ENCODE measurements at places on chromosomes 5 and 9.

- DNase-seq = no peak
These were observed 53.6 kb upstream of the PHF2 start for GRCh38 chr9:93522736-93523135.

DNA sequence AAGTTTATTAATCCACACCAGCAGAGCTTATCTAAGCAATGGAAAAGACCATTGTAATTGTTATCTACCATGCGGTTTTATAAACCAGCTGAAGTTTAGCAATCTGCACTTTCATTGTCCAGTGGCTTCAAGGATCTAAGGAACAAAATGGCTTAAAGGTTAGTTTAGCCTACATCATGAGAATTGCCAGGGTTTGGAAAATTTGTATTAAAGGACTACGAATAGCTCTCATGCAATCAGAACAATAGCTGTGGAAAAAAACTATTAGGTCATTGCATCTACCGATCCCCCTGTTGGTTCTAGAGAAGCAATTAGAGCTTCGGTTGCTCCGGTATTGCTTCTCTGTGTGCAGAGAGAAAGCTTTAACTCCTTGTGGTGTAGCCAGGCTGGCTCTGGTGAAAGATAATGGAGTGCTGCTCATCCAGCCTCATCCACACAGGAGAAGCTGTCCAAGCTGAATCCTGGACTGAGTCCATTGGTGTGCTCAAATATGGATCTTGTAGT is 86.3 kb upstream of the SLC12A2 start:
- DNase-seq = no peak

DNA sequence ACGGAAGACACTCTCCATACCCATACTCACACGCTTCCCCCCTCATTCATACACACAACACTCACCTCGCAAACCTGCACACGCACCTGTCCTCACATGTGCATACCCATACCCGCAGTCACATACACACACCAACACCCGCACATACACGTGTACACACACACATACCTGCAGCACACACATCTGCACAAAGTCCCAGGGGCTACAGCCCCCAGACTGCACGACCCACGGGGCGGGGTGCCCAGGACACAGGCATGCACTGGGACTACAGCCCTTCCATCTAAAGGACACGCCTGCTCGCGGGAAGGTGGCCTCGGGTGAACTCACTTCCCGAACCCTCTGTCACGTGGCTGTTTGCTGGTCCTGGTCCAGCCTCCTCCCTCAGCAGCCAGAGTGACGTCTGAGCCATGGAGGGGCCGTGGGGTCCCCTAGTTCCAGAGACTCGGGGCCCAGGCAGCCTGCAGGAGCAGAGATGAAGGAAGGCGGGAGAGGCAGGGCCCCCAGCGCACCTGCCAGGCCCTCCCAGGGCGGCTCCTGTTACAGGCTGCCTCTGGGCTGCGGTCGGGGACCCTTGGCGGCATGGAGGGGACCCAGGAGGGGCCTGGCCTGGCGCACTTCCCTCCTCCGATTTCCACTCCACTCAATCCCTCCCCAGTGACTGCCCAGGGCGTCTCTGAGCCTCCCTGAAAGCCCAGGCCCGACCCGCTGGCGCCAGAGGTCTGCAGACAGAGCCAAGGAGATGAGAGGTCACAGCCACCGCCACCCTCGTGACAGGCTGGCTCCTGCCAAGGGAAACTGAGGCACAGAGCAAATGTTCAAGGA is 8.1 kb downstream of the SLC12A7 start:
- no peak for DNase-seq

- no peak for DNase-seq
These were observed 16.6 kb upstream of the EGFL7 start for GRCh38 chr9:136645903-136646754.

DNA sequence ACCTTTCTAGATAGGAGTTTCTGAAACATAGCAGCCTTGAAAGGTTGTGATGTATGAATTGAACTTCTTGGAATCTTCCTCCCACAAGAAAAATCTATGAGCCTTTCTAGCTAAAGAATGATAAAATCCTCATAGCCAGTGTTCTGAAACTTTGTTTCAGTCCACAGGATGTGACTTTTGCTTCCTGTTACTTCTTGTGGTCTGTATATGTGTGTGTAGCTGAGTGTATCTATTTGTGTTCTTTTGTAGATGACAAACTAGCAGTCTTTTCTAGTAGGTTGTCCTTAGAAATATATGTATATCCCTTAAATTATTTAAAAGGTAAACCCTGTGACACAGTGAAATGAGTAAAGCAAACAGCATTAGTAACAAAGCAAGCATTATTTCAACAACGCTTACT is 188.8 kb downstream of the MRPS30 start:
- no peak for DNase-seq

- DNase-seq = no peak
These were observed 15.1 kb upstream of the LURAP1L start for GRCh38 chr9:12759761-12760160.

DNA sequence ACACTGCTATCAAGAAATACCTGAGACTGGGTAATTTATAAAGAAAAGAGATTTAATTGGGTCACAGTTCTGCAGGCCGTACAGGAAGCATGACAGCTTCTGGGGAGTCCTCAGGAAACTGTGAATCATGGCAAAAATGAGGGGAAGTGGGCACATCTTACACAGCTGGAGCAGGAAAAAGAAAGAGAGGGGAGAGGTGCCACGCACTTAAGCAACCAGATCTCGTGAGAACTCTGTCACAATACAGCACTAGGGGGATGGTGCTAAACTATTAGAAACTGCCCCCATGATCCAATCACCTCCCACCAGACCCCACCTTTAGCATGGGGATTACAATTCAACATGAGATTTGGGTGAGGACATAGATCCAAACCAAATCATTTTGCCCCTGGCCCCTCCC is 105.5 kb upstream of the CPLX2 start:
- no peak for DNase-seq

- no peak for DNase-seq
These were observed 4.6 kb downstream of the ADAMTSL2 start for GRCh38 chr9:133538851-133539833.

DNA sequence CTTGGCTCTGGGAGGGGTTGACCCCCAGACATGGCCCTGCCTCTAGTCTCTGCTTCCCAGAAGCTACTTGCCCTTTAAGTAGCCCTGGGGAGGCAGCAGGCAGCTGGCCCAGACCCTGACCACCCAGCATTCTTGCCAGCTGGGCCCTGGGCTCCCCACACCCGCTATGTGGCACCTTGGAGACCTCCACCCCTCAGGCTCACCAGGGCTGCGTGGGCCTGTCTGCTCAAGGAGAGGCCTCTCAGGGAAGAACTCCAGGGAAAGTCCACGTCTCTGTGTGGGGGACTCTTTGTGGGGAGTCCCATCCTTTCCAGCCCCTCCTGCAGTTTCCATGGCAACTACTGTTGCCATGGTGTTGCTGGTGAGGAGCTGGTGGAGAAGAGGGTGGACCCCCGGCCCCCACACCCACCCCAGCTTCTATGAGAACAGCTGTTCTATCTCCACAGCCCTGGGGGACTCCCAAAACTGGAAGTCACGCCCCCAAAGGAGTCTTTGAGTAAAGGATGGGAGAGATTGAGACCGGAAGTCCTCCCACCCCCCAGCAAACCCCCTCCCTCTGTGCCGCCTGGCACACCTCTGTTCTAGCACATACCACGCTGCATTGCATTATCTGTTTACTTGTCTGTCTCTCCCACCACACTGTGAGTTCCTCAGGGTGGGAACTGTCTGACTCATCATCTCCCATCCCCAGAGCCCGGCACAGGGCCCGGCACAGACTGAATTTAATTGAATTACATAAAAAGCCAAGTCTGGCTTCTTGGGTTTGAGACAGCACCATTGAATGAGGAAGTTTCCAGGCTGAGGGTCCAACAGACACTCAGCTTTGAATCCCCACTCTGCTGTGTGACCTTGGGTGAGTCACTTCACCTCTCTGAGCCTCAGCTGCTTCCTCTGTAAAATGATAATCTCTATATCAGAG is 12.6 kb downstream of the DNM1 start:
- no peak for DNase-seq

- DNase-seq = no peak
These were observed 5.2 kb downstream of the SLC31A2 start for GRCh38 chr9:113155911-113156588.

DNA sequence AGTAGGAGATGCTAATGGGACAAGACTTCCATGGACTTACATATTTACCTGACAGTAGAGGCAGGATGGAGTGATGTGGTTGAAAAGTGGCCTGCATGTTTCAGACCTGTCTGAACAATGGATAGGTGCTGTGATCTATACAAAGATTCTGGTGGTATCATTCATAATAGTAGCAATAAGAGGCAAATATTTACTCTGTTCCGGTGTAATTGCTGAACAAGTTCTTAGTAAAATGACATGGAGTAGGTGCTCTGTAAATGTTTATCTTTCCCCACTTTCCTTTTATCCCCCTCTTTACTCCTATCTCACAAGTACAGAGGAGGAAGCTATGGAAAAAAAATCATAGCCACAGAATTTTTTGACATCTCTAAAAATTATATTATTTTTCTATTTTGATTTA is 159.0 kb upstream of the SLC12A2 start:
- DNase-seq = no peak

All from stimulated activated CD4-positive, alpha-beta T cell treated with anti-CD3 and anti-CD28 coated beads, TNF-alpha, amount 100 ng/mL, for 48 hours (primary cell).